Activated CD8-positive, alpha-beta memory T cell treated with anti-CD3 and anti-CD28 coated beads, Interleukin-2, amount 10 ng/mL, durations not matched to agents 7 days and 5 days (primary cell): ENCODE measurements at places on chromosomes 3 and 15. TPM values are rescaled to one million over a fixed set of nuclear protein-coding genes. Genes with fewer than 3 reads are reported as not detected.

GRCh38 chr3:42490243-42490642 is 12.2 kb upstream of the VIPR1 start:
- H3K36me3 ChIP-seq, result no peaks in the 10 kb centered on the region
- H3K4me3 ChIP-seq, result no peak overlapping the region
- DNase-seq, result no peak

MINAR1 gene
- 0.47 TPM for total RNA-seq

RTP3 gene
- not detected for total RNA-seq

DNA sequence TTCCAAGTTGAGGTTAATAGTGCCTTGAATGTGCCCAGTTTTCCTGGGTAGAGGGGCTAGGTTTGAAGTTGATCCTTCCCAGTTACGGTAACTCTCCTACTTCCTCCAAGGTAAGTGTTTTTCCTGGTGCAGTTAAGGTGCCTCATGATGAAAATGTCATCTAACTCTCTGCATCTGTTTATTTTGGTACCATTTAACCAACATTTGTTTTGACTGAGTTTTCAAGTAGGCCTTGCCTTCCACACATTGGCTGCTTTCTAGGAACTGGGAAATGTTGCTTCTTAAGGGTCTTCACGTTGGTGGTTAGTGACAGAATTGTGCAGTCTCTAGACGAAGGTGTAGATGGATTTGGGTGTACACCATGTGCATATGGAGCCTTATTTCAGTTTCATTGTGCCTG is 31.3 kb downstream of the USP3 start:
- H3K4me3 ChIP-seq, result no peak overlapping the region
- no peak overlapping the region for H3K27ac ChIP-seq
- H3K36me3 ChIP-seq, result peaks cover 25% of the 10 kb centered on the region
- peaks cover 14% of the 10 kb centered on the region for H3K4me1 ChIP-seq

DNA sequence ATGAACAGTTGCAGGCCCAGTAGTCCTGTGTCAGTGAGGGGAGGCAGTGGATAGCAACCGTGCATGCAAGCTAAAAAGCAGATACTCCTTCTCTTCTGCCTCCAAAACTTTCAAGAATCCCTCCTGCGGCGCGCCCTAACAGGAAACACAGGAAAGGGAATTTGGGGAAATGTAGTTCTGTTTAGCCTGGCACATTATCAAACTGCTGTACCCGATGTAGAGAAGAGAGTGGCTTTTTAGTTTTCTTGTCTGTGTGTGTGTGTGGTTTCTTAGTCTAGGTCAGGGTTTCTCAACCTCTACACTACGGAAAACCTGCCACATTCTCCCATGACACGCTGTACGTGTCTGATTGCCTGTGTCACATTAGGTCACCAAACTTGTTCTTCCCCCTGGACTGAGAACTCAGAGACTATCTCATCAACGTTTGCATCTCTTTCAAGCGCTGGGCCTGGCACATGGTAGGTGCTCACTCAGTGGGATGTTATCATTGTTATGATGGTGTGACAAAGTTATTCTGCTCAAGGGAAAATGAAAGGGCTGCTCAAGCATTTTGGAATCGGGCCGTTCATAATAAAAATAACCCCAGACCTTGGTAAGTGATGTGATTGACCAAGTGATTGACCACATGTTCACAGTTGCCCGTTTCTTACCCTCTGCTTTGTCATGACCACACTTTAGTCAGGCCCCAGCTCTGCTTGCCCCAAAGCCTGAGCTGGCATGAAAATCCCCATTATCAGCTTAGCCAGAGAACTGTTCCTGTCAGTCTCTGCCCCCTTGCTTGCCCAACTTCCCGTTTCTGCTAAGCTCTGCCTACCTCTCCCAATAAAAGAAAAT is 33.2 kb downstream of the TM4SF4 start:
- H3K36me3 ChIP-seq, result no peaks in the 10 kb centered on the region
- H3K4me1 ChIP-seq, result peaks cover 16% of the 10 kb centered on the region
- no peak overlapping the region for H3K27ac ChIP-seq
- H3K4me3 ChIP-seq, result peak overlapping the region; percentile 1

GRCh38 chr15:79329171-79329611 is 18.3 kb downstream of the TMED3 start:
- no peak overlapping the region for H3K27ac ChIP-seq
- H3K4me1 ChIP-seq, result no peaks in the 10 kb centered on the region
- no peak overlapping the region for H3K4me3 ChIP-seq
- no peaks in the 10 kb centered on the region for H3K27me3 ChIP-seq
- DNase-seq, result no peak

APPL1 gene
- 31.3 TPM for total RNA-seq

- H3K4me1 ChIP-seq, result no peaks in the 10 kb centered on the region
- H3K4me3 ChIP-seq, result no peak overlapping the region
- H3K36me3 ChIP-seq, result no peaks in the 10 kb centered on the region
- DNase-seq, result no peak
- no peak overlapping the region for H3K27ac ChIP-seq
- no peaks in the 10 kb centered on the region for H3K27me3 ChIP-seq
Measured at GRCh38 chr3:159157275-159157674, 355.4 kb downstream of the MFSD1 start.

GRCh38 chr3:107657971-107658370 is 135.2 kb downstream of the BBX start:
- H3K4me3 ChIP-seq, result no peak overlapping the region
- no peak overlapping the region for H3K27ac ChIP-seq
- DNase-seq, result no peak
- no peaks in the 10 kb centered on the region for H3K36me3 ChIP-seq
- H3K27me3 ChIP-seq, result no peaks in the 10 kb centered on the region

GRCh38 chr3:29515451-29515850 is 234.6 kb downstream of the RBMS3 start:
- no peaks in the 10 kb centered on the region for H3K4me1 ChIP-seq
- DNase-seq, result no peak
- no peak overlapping the region for H3K27ac ChIP-seq
- no peaks in the 10 kb centered on the region for H3K36me3 ChIP-seq
- H3K4me3 ChIP-seq, result no peak overlapping the region
